Hepatic stellate cell (primary cell): ENCODE measurements at places on chromosomes 12 and 14.

DNA sequence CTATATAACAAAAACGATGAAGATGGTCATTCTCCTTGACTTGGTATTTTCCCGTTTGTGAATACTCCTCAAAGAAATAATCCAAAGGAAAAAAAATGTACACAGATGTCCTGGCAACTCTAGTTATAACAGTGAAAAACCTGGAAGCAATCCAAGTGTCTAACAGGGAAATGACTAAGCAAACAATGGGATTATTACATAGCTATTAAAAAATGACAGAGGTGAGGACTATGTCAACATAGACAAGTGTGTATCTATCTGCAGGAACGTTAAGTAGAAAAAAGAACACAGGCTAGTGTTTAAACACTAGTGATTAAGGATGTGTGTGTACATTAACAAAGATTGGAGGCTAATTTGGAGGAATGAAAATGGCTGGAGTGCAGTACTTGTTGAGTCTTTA, 5.9 kb upstream of the APOLD1 start:
- DNase-seq: peak; percentile 25

GRCh38 chr14:34926552-34926951, 51.4 kb upstream of the BAZ1A start:
- peak; percentile 49 for DNase-seq

- peak; percentile 72 for DNase-seq
Observed at GRCh38 chr14:99644723-99645544, at the start of gene HHIPL1. TSS of gene HHIPL1 (plus strand) at chr14:99645129. CDS start at chr14:99645208, 79 bp downstream.

DNA sequence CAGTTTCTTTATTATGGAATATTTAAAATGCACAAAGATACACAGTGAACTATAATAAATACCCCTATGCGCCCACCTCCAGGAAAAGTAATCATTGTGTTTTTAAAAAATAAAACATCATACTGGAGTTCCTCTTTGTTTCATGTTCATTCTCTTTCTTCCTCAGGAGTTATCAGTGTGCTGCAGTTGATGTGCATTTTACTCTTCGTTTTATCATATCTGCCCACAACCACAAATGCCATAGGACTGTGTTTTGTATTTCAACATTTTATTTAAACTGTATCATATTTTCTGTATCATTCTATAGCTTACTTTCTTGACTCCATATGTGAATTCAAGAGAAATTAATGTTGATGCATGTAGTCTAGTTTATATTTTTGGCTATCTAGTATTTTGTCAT, 53.9 kb downstream of the TSHR start:
- no peak for DNase-seq

DNA sequence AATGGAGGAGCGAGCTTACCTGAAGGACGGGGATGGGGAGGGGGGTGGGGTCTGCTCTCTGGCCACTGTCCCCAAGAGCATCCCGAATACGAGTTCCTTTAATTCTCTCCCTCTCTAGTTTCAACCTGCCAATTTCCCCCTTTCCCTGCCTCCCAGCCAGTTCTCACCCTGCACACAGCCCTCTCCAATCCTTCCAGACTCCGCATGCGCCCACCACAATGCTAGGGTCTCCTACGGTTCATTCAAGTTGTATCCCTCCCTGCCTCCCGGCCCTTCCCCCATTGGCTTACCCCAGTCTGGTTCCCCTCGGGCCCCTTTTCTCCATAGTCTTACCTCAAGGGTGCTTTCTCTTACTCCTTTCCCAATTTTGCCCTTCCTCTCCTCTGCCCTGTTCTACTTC, 708 bp upstream of the IGFBP6 start:
- DNase-seq: no peak

DNA sequence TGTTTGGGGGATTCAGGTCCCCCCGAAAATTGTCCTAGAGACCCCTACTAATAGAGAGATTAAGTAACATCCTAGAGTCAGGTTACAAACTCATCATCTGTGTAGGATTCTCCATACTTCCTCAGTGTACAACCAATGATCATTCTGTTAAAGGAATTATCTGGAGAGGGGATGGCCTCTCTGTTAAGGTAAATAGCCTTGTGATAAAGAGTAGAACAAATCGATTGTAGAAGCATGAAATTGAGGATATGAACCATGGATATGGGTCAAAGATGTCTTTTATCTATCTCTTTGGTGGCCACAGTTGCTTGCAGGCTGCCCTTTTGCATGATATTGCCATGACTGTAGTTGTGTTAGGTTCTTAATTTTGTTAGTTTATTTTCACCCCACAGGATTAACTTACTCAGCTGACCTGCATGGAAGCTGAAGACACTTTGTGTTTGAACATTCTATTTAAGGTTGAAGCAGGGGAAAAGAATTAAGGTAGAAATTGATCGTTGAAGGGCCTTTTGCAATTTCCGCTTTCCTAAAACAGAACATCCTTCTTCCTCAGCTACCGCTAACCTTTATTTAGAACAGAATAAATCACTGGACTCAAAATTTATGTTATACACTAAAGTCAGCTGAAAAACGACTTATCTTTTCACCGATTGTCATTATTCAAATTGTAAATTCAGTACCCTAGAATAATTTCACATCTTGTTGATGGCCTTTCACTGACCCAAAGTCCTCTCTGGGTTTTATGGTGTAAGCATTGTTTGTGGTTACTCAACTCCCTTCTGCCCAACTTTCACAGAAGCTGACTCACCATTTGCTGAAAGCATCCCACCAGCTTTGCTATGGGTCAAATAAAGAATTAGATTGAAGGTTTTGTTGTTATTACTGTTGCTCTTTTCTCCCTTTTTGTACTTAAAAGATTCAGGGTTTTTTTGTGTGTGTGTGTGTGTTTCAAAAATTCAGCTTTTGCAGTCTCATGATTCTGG, 52.3 kb downstream of the IRAK3 start:
- DNase-seq: peak; percentile 45

GRCh38 chr12:108955225-108955835, 65.5 kb downstream of the SVOP start:
- no peak for DNase-seq

DNA sequence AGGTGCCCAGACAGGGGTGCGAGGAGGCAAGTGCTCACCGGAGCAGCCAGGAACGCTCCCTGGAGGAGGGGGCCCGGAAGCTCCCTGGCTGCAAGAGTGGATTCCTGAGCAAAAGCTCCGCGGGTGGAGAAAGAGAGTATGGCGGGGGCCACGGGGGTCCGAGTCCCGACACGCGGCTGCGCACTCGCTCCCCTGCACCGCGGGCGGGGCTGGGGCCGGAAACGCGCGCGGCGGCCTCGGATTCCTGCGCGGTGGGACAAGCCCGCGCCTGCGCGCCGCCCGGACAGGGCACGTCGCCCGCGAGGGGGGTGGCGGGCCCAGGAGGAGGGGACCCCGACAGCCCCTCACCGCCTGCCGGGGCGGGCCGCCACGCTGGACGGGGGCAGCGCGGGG, 27.8 kb upstream of the GPR132 start:
- DNase-seq: peak; percentile 87

- DNase-seq: no peak
Observed at GRCh38 chr14:88363644-88364043, 21.8 kb upstream of the SPATA7 start.

DNA sequence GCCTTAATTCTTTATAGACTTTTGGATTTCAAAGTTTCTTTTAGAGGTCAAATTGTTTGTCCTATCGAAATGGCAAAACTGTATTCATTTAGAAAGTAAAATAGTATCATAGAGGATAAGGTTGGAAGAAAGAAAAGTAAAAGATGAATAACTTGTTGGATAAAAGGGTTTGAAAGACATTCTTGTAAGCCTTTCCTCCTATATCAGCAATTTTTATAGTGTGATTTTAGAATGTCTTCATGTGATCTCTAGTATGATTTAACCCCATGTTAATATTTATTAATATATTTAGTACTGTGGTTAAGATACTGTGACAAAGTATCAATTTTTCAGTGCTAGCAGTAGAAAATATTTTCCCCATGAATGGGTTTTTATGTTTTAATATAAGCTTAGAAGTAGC, 4.5 kb downstream of the ARF6 start:
- no peak for DNase-seq
